ENCODE measurements at places on chromosomes 2 and 18.

GRCh38 chr2:60423505-60423904 lies 129.9 kb downstream of the BCL11A start:
- DNase-seq, result no peak

DNA sequence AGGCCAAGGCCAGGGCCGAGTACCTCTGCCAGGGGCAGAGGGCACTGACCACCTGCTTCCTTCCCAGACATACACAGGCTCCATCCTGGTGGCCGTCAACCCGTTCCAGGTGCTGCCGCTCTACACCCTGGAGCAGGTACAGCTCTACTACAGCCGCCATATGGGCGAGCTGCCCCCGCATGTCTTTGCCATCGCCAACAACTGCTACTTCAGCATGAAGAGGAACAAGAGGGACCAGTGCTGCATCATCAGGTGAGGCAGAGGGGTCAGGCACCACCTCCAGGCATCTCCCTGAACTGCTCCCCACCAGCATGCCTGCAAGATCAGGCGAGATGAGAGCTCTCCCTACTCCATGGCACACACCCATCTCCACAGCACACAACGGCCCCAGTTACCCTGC lies 31.1 kb downstream of the MYO7B start:
- DNase-seq, result no peak

DNA sequence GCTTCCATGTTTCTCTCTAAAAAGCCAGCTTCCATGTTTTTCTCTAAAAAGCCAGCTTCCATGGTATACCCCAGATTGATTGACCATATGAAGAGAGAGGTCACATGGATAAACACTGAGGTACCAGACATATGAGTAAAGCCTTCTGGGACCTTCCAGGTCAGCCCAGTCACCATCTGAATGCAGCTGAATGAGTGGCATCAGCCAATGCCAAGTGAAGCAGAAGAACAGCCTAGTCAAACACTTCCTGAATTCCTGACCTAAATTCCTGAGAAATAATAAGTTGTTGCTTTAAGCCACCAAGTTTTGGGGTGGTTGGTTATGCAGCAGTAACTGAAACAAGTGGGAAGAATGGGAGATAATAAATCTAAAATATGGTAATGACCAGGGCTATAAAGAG lies 5.7 kb upstream of the ALS2 start:
- DNase-seq, result no peak

DNA sequence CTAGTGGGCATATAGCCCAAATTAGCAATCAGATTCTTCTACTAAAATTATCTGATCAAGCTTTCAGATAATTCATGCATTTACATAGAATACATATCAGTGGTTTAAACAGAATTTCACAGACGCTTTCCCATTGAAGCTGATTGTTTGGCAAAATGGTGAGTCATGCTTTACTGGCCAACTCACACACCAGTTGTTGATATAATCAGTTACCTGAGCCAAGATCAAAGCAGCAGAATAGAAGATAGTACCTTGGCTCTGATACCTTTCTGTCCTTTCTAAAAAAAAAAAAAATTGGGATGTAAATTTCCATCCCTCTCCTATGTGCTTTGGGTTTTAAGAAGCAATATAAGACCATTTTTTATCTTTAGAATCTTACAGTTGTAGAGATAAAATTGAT lies 178.0 kb downstream of the MCFD2 start:
- no peak for DNase-seq

- DNase-seq, result no peak
These were observed 42.9 kb downstream of the DYSF start for GRCh38 chr2:71496156-71496770.

- no peak for DNase-seq
These were observed 2.5 kb upstream of the PKDCC start for GRCh38 chr2:42045352-42045751.

DNA sequence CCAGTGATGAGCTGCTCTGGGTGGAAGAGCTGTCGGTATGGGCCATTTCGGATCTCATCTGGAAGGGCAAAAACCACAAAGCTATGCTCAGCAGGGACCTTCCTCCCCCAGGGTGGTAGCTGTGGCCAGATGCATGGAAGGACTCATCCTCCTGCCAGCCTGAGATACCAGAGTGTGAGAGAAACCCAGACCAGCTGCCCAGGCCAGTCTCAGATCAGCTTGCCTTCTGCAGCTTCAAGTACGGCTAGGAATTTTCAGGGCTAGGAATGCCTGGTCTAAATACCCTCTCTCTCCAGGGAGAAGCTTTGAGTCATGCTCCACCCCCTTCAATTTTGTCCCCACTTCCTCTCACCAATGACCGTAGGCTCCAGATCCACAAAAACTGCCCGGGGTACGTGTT lies 1.4 kb upstream of the TUBA4B start:
- no peak for DNase-seq

- DNase-seq, result peak; percentile 19
These were observed 95.3 kb downstream of the CD8B2 start for GRCh38 chr2:106582148-106583143.

- no peak for DNase-seq
These were observed 116.6 kb downstream of the PIGN start for GRCh38 chr18:62070302-62070701.

DNA sequence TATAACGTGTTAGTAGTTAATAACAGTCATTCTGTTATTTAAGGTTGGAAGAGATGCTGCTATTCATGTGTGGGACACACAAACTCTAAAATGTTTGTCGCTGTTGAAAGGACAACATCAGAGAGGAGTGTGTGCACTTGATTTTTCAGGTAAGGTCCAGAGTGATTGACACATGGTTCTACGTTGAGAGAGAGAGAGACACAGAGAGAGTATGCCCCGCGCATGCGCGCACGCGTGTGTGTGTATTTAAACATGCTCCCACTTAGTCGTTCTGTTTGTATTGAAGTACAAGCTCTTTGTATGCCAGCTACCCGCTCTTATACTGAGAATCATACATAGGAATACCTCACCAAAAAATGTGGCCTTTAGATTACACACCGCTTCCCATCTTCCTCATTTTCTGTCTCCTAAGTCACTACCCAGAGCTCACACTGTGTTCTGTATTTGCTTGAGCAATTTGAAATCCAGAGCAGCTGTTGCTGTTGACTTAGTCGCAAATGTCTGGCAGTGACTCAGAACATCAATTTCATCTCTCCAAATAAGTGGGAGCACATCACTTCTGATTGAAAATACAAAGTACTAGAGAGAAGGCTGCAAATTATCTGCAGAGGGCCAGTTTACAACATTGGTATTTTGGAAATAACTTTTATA lies 148.1 kb downstream of the EML6 start:
- DNase-seq, result no peak

GRCh38 chr18:3998698-3999333 lies 456.3 kb downstream of the DLGAP1 start:
- DNase-seq, result no peak

GRCh38 chr2:191831410-191831994 lies 15.4 kb downstream of the CAVIN2 start:
- no peak for DNase-seq

DNA sequence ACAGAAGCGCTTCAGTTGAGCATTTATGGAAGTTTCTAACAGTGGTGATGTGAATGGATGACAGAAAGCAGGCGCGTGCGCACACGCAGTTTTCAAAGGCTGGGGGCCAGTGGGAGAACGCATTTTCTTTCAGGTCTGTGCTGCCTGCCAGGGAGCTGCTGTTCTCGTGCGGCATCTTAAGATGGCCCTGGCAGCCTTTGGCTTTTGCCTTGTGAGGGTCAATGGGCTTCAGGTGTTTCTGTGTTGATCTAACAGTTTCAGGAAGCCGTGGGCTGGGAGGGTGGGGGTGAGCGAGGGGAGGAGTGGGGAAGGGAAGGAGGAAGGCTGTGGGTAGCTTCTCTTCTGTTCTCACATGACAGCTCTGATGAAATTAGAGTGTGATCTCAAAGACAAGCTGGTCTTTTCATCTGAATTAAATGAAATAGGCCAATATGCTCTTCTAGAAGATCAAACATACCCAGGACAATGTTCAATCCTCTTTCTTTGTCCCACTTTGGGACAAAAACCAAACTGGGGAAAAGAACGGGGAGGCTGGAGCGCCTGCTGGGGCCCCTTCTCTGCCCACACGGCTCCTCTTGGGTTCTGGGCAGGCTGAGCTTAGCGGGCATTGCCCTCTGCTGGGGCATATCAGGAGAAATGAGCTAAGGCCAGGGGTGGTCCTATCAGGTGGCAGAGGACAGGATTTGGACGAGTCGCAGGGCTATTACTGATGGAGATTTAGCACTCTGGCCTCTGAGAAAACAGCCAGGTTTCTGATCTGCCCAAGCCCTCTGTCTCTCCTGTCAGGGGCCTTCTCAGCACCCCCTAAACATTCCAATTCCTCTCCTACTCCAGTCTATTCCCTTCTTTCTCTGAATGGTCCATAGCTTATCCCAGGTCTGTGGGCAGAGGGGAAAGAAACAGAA lies 126.2 kb upstream of the LGALSL start:
- DNase-seq, result peak; percentile 23

- no peak for DNase-seq
These were observed 1.2 kb downstream of the TCF7L1 start for GRCh38 chr2:85134255-85134895.

DNA sequence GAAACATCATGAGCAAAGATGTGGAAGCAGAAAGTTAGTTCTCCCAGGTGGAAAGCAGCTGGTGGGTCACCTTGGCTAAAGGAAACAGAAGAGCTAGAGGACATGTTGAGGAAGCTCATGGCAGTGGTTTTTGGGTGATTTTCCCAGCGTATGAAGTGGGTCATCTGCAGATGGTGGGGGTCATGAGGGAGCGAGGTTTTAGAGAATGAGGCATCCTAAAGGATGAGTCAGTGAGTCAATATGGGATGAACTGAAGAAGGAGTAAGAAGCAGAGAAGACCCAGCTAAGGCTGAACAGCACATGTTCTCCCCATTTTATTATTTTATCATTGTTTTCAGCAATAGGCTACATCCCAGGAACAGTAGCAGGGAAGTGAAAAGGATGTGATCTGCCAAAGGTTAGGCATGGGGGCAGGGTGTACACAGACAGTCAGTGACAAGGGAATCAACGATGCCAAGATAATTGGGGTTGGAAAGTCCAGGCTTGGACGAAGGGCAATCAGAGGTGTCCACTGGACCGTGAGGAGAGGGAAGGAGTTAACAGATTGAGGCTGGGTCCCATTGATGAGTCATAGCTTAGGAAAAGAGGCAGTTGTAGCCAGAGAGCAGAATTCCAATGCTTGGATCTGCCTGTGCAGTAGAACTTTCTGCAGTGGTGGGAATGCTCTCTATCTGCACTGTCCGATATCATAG lies 289.3 kb upstream of the RAB12 start:
- DNase-seq, result no peak

DNA sequence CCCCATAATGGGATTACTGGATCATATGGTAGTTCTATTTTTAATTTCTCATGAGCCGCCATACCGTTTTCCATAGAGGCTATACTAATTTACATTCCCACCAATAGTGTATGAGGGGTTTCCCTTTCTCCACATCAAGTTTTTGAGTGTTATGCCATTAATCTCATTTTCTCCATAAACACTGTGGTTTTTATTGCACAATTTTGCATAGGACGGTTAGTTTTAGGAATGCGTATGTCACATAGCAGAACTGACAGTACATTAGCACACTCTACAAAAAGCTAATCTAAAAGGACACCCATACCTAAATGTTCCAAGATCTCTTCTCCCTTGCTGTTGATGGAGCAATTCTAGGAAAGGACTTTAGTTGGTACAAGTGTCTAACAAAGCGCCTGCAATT lies 32.5 kb downstream of the DARS1 start:
- no peak for DNase-seq

- DNase-seq, result no peak
These were observed 91.9 kb downstream of the QPCT start for GRCh38 chr2:37436323-37436722.

- no peak for DNase-seq
These were observed 25.7 kb upstream of the PLA2R1 start for GRCh38 chr2:160087854-160088745.

DNA sequence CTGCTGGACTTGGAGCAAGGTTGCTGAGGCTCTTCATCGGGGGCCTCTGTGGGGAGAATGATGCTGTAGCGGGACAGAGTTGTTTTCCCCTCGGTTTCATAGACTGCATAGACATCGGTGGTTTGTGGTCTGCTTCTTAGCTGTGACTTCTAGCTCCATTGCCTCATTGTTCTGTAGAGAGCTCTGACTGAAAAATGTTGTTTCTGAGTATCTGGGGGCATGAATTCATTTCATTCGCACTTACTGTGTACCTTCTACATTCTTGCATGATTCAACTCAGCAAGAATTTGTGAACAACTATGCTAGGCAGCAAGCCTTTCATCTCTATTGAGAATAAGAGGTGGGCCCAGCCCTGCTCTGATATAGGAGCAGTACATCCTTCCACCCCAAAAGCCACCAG lies 406.8 kb downstream of the NBAS start:
- DNase-seq, result no peak

- no peak for DNase-seq
These were observed 120.7 kb upstream of the LMAN1 start for GRCh38 chr18:59479776-59480175.

DNA sequence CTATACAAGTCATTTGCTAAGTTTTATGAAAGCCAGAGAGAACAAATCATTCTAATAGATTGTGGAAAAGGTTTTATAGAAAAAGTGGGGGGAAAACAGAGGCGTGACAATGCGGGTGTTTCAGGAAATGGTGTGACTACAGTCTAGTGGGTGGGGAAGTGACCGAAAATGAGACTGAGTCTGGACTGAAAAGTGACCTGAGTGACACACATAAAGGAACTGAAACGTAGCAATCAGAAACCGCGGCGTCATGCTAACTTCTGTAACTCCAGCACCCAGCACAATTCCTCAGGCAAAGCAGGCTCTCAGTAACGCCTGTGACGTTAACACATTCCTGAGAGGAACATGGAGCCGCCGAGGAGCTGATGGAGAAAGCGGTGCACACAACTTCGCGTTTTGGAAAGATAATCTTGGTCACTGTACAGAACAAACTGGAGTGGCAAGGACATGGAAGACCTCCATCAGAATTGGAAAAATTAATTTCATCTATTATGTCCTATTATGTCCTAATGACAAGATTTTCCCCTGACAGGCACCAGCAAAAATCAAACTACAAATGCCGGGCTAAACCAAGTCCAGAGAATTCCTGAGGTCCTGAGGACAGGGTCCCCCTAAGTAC lies 1.4 kb upstream of the CD226 start:
- no peak for DNase-seq

DNA sequence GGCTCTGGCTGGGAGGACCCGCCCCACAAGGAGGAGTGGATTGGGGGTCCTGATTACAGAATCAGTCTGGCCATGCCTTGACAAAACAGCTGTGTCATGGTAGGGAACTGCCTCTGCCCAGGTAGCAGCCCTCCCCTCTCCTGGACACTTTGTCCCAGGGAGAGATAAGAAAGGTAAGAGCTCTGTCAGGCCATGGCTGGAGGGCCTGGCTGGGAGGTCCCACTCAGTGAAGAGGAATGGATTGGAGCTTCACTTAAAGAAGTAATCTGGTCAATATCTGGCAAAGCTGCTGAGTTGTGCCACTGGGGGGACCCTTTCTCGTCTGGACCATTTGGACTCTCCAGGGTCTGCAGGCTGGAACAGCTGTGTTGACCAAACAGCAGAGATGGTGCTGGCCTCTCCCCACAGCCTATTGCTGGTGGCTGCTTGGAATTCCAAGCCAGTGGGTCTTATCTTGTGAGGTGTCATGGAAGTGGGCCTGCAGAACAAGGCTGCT lies 75.4 kb downstream of the EPC2 start:
- no peak for DNase-seq
